ENCODE measurements at places on chromosomes 3 and 15.

DNA sequence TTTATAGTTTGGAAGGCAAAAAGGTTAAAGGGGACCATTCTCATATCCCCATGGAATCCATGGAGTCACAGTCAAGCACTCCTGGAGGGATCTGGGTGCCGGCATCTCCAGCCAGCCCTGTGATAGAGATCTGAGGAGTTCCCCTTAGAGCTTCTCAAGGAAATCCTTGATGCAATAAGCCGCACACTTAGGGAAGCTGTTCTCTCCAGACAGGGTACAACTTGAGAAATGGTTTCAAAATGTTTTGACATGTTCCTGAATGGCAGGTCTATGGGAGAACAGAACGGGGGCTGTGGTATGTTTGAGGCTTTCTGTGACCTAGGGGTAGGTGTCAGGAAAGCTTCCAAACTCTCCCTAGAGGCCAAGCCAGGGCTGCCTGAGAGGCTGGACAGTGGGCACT is 292.9 kb downstream of the TLE3 start:
- no peak for DNase-seq

DNA sequence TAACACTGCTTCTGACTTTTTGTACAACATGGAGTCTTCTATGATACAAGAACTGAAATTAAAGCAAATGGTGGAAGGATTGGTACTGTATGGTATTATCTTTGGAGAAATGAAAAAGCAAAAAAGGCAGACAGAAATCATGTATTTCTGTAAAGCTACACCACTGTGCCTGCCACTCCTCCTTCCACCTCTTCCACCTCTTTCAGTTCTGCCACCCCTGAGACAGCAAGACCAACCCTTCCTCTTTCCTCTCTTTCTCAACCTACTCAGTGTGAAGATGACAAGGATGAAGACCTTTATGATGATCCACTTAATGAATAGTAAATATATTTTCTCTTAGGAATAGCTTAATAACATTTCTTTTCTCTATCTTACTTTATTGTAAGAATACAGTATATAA is 57.0 kb downstream of the CD200 start:
- DNase-seq, result no peak

- DNase-seq, result no peak
Observed at GRCh38 chr15:51878446-51879386, 49.3 kb downstream of the TMOD3 start.

GRCh38 chr3:126544596-126545281 is 14.0 kb downstream of the C3orf22 start:
- DNase-seq, result no peak

- DNase-seq, result no peak
Observed at GRCh38 chr3:124993466-124993865, 58.9 kb upstream of the MUC13 start.

DNA sequence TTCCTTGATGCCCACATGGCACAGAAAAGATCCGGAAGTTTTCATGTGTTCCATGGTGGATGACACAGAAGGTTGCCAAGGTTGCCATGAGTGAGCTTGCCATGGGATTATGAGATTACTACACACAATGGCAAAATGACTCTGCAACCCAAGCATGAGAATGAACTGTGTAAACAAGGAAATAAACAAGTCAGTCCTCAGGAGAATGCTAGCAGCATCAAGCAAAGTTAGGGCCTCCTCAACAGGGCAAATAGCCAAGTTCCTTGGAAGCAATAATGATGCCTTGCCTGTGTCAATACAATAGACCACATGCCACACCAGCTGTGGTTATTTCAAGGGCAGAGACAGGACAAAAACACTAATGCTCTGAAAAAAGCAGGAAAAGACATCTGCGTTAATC is 41.8 kb downstream of the AQR start:
- DNase-seq, result no peak

GRCh38 chr3:194766845-194767244 is 81.2 kb downstream of the FAM43A start:
- no peak for DNase-seq

DNA sequence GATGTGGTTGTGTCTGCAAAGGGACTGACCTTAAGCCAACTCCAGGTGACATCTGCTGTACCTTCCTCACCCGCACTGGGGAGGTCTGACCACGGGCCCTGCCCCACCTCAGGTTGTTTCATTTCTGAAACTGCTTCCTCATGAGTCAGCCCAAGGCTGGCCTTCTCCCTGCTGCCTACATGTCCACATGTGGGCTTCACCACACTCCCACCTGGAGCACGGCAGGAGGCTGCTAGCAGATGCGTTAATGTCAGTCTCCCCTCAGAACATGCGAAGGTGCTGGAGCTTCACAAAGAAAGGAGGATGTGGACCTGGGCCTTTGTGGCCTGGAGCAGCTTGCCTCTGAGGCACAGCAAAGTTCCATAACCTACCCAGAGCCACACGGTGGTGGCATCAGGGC is 69.4 kb upstream of the PLXNA1 start:
- DNase-seq, result no peak

DNA sequence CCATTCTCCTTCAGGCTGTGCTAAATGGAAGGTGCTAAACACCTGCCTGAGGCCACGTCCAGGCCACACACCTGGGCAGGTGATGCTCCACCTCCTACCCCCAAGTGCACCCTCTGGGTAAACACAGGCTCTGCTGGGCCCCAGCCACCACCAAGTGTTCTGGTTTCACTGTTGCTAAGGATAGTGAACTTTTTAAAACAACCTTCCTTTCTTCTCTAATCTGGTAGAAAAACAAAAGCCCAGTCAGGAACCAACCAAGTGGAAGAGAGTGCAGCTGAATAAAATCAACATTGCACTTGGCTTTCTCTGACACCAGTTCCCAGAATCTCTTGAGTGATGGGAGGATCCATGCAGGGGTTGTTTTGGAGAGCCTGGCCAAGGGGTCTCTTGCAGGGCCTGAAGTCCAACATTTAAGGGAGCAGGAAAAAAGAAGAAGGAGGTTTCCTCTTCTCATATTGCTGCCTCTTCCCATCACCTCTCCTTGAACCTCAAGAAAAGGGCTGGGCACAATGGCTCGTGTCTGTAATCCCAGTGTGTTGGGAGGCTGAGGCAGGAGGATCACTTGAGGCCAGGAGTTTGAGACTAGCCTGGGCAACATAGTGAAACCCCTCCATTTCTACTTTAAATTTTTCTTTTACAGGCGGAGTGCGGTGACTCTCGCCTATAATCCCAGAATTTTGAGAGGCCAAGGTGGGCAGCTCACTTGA is 26.2 kb upstream of the ATP13A3 start:
- DNase-seq, result no peak
